ENCODE measurements at places on chromosomes 6 and 20. TPM values are rescaled to one million over a fixed set of nuclear protein-coding genes. Genes with fewer than 3 reads are reported as not detected.

GRCh38 chr20:54179946-54180345 is 6.2 kb upstream of the CYP24A1 start:
- DNase-seq: no peak

DNA sequence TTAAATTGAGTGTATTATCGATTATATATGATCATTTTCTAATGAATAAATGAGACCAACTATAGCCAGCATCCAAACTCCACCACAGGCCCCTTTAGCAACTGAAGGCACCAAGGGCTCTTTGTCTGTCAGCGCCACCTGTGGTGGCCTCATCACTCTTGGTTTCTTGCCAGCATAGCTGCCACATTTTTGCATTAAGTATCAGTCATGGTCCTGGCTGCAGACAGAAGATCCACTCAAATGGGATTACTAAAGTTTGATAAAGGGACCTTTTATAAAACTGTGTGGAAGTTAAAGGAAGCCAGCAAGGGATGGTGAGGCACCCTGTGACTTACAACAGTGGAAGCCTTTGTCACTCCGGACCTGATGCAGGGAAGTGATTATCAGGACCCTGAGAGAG is 162.9 kb downstream of the C6orf118 start:
- no peak for DNase-seq

GRCh38 chr6:169269180-169270076 is 15.8 kb upstream of the THBS2 start:
- no peak for DNase-seq

DNA sequence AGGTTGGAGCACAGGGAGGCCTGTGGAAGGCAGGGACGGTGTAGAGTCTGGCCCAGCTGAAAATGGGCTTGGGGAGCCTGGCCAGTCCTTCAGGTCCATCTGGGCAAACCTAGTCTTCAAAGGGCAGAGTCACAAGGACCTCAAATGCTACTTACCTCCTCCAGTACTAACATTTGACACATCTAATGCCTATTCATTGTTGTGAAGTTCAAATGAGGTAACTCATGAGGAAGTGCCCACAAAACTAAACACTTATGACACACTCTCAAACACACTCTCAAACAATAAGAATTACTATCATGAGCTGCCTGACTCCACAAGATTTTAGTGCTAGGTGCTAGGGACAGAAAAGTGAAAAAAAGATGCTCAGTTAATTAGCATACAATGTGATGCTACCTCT is 27.1 kb downstream of the DAAM2 start:
- DNase-seq: no peak

- no peak for DNase-seq
Measured at GRCh38 chr6:165110860-165111259, 198.5 kb downstream of the C6orf118 start.

GRCh38 chr20:54346276-54346675 is 129.1 kb upstream of the DOK5 start:
- no peak for DNase-seq

DNA sequence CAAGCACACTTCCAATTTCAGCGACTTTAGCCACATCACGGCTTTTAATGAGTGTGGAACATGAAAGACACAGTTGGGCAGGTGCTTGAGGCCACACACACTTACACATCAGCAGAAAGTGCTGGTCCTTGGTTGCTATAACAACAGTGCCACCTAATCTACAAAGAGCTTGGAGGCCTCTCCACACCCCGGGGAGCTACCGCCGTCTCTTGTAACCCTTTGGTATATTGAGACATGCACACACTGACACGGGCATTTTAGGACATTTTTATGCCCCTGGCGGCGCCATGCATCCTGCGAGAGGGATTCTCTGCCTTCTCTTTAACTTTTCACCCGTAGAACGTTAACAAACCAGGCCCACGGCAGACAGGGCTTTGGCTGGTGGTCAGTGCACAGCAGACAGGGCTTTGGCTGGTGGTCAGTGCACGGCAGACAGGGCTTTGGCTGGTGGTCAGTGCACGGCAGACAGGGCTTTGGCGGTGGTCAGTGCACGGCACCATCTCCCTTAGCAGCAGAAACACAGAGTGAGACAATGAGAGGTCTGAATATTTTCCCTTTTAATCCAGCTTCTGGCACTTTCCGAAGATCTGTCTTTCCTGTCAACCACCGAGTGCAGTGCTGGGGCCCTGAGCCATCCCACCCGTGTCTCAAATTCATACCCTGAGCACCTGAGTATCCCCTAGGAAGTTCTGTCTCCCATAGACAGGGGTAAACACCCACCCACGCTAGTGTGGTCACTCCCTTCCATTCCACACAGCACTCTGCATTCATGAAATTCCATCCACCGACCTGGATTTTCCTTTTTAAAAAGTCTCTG is 116.6 kb upstream of the RPS6KA2 start:
- DNase-seq: no peak

GRCh38 chr20:36112112-36112511 is 42.4 kb upstream of the EPB41L1 start:
- DNase-seq: no peak

DNA sequence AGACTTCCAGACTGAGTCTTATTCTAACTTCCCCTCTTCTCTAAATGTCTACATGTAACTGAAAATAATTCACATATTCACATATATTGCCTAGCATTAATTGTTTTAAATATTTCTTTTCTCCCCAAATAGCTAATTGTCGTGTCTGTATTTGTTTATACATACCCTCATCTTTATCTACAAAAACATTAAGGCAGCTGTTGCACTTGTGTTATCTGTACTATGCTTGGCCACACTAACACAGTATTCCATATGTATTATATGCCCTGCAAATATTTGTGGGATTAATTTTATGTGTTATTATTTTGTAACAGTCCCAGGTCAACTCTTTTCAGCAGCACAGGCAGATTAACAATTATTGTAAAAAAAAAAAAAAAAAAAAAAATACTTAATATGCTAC is 11.7 kb downstream of the HDAC2 start:
- DNase-seq: no peak

- DNase-seq: no peak
Measured at GRCh38 chr20:51703400-51704287, 64.5 kb downstream of the ATP9A start.

GRCh38 chr20:45833883-45834796 is 541 bp downstream of the SNX21 start:
- DNase-seq: peak; percentile 84

DNA sequence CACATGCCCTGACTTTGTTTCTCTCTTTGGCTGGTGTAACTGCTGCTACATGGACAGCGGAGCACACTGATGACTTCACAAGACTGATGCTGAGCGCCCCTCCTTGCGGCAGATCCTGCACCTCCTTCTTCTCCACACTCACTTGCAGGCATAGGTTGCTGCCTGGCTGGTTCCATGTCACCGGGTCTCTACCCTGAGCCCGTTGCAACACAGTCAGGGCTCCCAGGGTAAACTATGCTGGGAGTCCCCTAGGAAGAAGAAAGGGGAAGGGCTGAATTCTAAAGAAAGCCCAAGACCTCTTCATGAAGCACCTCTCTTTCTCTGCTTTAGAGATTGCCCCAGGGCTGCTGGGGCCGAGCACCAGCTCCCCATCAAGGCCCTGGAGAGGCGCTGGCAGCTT is 83.3 kb upstream of the DUSP22 start:
- DNase-seq: no peak

DNA sequence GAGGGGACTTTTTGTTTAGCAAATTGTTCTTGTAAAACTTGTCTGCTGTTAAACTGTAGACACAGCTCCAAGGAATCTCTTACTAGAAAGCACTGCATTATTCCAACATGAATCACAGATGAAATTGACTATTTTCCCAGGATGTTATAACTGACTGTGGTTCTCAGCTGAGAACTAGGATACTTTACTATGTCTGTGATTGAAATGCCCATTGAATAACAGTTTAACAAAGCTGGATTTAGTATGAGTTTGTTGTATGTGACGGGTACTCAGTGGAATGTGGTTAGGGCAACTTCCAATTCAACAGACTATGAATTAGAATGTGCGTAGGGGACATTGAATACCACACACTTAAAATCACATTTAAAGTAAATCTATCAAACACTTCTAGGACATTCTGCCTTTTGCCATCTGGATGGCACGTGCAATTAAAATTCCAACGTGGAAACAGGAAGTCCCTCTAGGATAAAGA is 193.4 kb upstream of the PREP start:
- no peak for DNase-seq

GRCh38 chr6:83313882-83314281 is 117.0 kb downstream of the ME1 start:
- no peak for DNase-seq

DNA sequence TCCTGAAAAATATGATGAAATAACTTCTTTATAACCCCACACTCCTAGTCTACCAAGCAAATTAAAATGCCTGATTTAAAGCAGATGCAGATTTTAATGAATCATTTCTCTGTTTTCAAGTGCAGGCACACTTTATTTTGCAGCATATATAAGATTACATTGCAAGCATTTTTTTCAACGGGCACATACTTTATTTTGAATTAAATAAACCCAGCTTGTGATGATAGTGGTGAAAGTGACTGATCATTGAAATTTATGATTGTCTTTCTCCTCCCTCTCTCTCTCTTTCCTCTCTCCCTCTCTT is 12.2 kb upstream of the MOXD1 start:
- no peak for DNase-seq

GRCh38 chr6:106574741-106575458 is 54.4 kb downstream of the RTN4IP1 start:
- DNase-seq: no peak

DNA sequence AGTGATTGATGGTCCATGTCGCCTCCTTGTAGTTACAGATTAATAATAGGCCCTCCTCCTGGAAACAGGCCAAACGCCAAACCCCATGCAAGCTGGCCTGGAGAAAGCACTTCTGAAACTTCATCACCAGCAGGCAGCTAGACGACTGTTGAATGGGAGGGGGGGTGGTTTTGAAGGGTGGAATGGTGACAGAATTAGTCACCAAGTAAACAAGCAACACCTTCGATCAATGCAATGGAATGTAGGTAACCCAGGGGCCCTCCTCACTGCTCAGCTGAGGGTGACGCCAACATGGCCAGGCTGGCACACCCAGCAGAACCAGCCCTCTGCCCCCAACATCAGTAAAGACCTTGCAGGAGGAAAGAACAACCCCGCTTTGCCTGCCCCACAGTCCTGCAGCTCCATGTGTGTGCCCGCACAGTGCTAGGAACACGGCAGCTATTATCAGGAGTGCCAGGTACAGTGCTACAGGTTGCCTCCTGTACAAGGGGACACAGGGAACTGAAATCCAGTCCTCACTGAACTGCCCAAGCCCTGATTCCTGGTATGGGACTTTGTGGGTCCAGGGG is 2.7 kb downstream of the BCAS1 start:
- peak; percentile 42 for DNase-seq

The FAM83B gene
- polyA plus RNA-seq: 2.3 TPM

The SLC22A1 gene
- polyA plus RNA-seq: 0.30 TPM

The HLA-DRB1 gene
- 9.7 TPM for polyA plus RNA-seq

The AVP gene
- not detected for polyA plus RNA-seq

The SLC17A2 gene
- not detected for polyA plus RNA-seq

The OPRM1 gene
- polyA plus RNA-seq: 0.16 TPM

The VNN1 gene
- polyA plus RNA-seq: 0.34 TPM

The FABP7 gene
- polyA plus RNA-seq: 17.3 TPM
